GM12878 (cell line): ENCODE measurements at places on chromosomes 13 and 19. TPM values are rescaled to one million over a fixed set of nuclear protein-coding genes. Genes with fewer than 3 reads are reported as not detected.

DNA sequence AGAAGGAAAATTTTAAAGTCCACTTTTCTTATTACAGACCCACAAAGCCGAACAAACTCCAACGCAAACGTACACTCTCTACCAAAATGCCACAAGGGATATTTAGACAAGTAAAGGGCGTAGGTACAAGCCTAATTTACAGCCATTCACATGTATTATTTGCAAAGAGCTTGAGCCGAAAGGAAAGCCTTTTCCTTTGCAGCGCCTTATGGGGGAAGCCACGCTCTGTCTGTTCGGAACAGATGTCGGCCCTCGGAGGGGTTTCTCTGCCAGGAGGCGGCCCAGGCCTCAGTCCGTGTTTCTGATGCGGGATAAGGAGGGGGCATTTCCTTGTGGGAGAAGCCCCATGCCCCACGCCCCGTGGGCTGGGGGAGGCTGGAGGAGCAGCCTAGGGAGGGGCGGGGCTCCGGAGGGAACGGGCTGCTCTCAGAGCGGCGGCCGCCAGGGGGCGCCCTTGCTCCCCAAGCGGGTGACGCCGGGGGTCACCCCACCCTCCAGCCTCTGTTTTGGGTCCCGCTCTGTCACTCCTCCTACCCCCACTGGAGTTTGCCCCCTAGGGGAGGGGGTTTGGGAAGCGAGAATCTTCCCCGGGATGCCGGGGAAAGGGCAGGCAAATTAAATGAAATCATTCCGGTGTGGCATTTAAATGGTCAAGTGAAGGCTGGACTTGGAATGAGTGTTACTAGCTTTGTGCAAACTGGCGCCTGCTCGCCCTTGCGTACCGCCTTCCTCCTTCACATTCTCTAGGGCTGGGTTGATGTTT lies 2.9 kb downstream of the HTR2A start:
- peak; percentile 11 for DNase-seq

DNA sequence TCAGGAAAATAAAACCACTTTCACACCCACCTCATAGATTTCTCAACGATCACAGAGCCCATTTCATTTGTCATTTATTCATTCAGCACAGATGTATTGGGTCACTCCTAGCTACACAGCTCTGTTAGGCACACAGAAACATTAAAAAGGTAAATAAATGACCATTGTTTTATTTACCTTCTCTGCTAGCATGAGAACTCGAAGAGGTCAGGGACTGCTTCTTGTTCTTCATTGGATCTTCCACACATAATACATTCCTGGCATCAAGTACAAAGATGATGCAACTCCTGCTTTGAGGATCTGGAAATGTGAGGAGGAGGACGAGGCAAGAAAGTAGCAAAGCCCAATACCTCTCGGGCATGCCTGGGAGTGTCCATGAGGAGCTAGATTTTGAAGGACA lies 168.1 kb downstream of the RBM26 start:
- DNase-seq, result no peak

DNA sequence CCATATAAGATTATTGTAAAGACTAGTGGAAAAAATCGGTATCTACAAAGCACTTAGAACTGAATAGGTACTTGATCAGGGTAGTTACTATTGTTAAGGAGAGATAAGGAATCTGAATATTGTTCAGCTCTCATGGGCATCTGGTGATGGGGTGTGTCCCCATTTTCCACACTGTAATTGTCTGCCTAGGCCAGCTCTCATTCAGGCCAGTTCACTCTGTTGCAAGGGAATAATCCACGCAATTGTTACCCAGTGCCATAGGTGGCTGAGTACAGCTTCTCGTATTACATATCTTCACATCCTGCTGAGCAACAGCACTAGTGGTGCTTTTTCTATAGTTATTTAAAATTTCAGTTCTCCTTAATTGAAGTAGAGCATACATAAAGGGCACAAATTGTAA lies 45.6 kb upstream of the C13orf42 start:
- DNase-seq, result no peak

- DNase-seq, result no peak
Measured at GRCh38 chr13:78030341-78030896, 111.8 kb upstream of the EDNRB start.

- no peak for DNase-seq
Measured at GRCh38 chr19:55284405-55285058, 735 bp downstream of the BRSK1 start.

DNA sequence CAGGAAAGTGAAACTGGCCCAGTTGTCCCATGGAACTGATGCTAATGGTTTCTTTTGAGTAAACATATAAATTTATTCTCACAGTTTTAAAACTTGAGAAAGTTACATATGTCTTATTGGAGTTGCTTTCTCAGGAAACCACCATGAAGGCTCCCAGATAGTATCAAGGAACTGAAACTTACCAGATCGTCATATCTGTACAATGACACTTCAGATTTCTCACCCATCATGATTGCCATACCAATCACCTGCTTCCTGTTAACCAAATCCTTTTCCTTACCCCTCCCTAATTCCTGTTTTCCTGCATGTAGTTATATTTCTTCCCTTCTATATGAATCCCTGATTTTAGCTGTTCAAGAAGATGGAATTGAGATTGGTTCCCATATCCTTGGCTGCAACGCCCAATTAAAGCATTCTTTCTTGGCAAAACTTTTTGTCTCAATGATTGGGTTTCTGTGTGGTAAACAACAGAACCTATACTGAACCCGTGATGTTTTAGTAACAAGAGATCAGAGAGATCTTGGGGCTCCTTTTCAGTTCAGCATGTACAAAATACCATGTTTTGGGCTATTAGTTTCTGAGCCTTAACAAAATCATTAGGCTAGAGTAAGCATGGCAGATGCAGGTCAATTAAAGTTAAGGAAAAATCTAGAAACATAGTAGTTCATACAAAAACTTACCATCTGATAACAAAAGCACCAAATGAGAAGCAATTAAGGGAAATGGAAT lies 781.3 kb upstream of the MIR17HG start:
- DNase-seq, result peak; percentile 11

The RHPN2 gene
- total RNA-seq, result 3.6 and 4.5 TPM in 2 replicates

DNA sequence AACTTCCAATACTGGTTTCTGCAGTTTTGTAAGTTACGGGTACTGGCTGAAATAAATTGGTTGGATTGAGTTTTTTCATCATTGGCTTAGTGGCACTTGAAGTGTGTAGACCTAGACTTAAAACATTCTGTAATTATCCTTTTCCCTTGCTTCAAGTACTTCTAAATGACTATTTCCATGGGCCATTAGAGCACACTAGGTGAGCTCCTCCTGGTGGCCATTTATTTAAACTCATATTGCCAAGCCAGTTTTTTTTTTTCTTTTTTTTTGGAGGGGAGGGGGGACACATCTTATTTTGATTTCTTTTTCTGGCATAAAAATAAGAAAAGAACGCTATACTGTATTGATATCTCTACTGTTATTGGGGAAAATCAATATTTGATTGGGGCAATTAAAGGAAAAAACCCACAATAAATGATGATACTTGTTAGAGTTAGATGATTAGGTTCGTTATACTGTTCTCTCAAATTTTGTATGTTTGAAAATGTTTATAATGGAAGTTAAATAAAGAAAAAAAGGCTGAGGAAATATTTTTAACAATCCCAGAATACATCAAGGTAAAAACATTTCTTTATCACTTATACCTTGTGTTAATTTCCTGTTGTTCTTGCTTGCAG lies 82.9 kb downstream of the PDS5B start:
- DNase-seq, result no peak

DNA sequence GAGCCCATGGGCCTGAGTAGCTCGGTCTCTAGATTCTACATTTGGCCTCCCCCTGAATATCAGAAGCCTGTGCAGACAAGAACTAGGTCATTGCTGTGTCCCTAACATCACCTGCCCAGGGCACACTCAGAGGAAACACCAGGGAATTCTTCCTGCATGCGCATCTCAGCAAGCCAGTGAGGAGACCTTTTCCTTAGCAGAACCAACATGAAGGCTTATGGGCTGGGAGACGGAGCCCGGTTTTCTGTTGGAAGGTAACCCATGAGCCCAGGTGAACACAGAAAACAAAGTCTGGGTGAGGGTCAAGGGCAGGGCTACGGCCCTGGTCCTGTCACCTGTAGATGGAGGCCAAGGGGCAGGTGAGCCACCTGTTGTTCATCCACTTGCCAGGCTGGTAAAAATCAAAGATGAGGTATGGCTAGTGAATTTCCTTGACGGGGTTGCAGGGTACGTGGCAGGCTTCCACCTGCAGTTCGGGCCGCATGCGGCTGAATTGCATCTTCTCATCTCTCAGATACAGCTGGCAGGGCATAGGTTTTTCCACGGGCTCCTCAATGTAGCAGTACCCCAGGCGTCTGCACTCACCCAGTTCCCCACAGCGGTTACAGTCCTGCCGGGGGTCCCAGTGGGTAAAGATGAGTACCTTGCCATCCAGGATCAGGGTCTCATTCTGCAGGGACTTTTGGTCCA lies 3.6 kb upstream of the FAM187B start:
- no peak for DNase-seq

The SERP2 gene
- total RNA-seq, result not detected in 2 replicates
